Anterior cingulate cortex (tissue), 58 donors: ENCODE measurements at places on chromosomes 6 and 20.

- DNase-seq: no peak
Observed at GRCh38 chr6:111731456-111732195, 125.9 kb upstream of the TRAF3IP2 start.

- no peak for DNase-seq
Observed at GRCh38 chr6:110981202-110981600, 637 bp upstream of the RPF2 start.

GRCh38 chr20:1184260-1184637 is 532 bp downstream of the TMEM74B start:
- no peak for DNase-seq

- DNase-seq: no peak
Observed at GRCh38 chr6:90249458-90249857, 47.2 kb downstream of the BACH2 start.

GRCh38 chr6:130680116-130680515 is 147.1 kb upstream of the SMLR1 start:
- DNase-seq: no peak

- no peak for DNase-seq
Observed at GRCh38 chr6:24659561-24659960, 7.1 kb downstream of the TDP2 start.

- no peak for DNase-seq
Observed at GRCh38 chr6:106257195-106257594, 68.4 kb downstream of the ATG5 start.

DNA sequence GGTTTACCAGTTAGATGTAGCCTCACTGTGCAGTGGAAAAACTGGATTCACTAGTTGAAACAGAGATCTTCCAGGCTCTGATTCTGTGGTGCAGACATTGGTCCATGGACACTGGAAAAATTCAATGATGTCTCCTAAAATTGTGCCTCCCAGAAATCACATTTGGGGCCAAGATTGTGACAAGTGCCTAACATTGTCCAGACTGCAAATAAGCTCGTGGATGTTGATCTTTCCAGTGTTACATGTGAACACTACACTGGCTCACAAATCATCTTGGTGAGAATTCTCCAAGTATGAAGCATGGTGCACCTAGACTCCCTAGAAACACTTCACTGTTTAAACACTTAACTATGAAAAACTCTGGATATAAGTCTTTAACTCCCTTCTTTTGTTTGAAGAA is 140.4 kb downstream of the HAO1 start:
- DNase-seq: no peak

- DNase-seq: no peak
Observed at GRCh38 chr6:141261672-141262060, 871.1 kb upstream of the GJE1 start.

DNA sequence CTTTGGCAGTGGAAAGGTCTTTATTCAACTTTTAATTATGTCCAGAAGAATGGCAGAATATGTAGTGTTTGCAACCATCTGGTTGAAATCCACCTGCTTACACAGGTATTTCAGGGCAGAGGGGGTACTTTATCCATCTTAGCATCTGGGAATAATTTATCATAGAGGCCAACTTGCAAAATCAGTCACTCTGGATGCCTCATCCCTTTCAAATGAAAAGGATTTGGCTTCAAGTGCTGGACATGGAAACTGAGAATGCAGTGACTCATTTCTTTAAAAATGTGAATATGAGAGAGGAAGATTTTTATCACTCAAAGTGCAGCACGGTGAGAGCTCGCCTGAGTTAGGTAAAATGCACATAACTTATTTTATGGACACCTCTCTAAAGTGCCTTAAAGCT is 758.3 kb downstream of the KIF16B start:
- DNase-seq: no peak

DNA sequence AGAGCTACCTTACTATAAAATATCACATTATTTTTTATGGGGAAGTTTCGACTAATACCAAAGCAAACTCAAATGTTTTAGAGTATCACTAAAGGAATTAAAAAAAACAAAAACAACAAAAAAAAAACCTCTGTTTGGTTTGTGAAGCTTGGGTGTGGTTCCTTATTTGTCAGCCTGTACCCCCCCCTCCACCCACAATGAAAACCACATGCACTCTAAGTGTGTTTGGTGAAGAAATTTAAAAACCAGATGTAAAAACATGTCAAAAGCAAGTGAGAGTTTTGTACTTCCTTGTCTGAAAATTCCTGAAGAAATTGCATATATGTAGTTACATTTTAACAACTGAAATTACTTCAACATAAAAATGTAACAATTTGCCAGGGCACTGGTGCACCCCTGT is 3.1 kb downstream of the STK38 start:
- DNase-seq: no peak

DNA sequence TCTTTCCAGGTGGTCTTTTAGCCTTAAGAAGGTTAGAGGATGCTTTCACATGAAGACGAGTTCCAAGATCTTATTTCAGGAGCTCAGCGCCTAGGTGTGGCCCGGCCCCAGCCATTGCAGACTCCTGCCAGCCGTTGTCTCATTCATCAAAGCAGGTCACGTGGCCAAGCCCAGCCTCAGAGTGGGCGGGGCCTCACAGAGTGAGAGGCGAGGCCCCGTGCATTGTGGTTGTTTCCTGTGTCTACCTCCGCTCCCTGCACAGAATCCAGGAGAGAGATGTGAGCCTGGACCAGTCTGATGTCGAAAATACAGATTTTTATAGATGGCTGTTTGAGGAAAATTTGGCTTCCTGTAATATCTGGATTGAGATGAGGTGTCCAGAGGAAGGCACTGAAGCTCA is 49.2 kb upstream of the CST5 start:
- no peak for DNase-seq

- no peak for DNase-seq
Observed at GRCh38 chr6:52014391-52014790, 73.0 kb downstream of the PKHD1 start.

DNA sequence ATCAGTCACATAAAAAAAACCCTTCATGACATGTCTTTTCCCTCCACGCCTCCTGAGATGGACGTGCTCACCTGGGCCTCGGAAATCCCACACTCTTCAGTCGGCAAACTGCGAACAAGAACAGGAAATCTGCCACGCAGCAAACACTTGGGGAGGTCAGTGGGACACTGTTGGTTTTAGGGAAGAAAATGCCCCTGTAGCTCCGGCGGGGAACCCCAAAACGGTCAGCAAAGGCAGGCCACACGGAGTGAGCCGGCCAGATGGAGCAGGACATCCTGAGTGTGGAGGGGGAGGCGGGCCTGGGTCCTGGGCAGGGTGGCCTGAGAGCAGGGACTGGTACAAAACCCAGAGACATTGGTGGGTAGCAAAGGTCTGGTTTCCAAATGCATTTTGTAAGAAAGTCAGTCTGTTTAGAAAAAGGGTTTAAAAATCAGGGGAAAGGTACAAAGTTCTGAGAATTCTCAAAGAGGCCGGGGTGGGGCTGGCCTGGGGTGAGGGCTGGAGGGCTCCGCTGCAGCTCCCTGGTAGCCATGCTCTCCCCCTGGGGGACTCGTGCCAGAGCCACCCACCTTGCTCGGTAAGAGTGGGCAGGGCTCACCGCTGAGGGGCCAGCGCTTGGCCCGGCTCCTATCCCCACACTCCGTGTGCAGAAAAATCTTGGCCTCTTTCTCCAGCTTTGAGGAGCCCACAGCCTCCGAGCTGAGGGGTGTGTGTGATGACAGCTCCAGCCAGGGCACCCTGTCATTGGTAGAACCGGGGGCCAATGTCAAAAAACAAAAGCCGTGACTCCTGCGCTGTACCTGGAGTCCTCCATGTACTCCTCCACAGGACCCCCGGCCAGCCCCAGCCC is 5.2 kb downstream of the SLC2A4RG start:
- DNase-seq: no peak

- DNase-seq: no peak
Observed at GRCh38 chr6:40258531-40258930, 324.3 kb upstream of the MOCS1 start.

GRCh38 chr6:55512904-55513303 is 66.1 kb downstream of the HMGCLL1 start:
- no peak for DNase-seq

GRCh38 chr6:1641343-1641885 is 31.7 kb downstream of the FOXC1 start:
- no peak for DNase-seq

GRCh38 chr20:24629668-24630067 is 160.2 kb downstream of the SYNDIG1 start:
- DNase-seq: no peak

GRCh38 chr6:169038691-169039090 is 215.0 kb downstream of the THBS2 start:
- no peak for DNase-seq

DNA sequence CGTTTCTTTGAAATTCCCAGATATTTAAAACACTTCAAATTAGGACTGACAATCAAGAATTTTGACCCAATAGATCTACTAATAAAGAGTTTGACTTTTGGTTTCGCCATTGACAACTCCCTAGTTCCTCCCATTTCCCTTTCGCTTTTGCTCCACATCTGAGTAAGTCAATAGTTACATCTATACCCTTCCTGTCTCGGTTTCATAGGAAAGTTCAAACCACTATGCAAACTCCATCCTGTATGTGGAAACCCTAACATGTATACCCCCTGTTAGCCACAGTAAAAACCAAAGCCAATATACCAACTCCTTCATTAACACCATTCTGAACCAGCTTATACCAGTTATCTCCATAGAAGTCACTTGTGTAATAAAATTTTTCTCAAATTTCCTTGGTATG is 311.1 kb downstream of the MMUT start:
- DNase-seq: no peak

GRCh38 chr6:28586962-28587745 is 61.5 kb downstream of the GPX5 start:
- peak; percentile 50 for DNase-seq

- DNase-seq: no peak
Observed at GRCh38 chr20:44349349-44349748, 6.2 kb upstream of the HNF4A start.

- DNase-seq: no peak
Observed at GRCh38 chr6:150627585-150628025, 27.9 kb downstream of the PLEKHG1 start.

- no peak for DNase-seq
Observed at GRCh38 chr6:148907573-148907972, 160.7 kb downstream of the UST start.

- DNase-seq: peak; percentile 66
Observed at GRCh38 chr6:26553635-26554446, 15.7 kb downstream of the HMGN4 start.
